ENCODE measurements at places on chromosomes 5 and 9.

GRCh38 chr9:92165484-92165883, 50.3 kb upstream of the SPTLC1 start:
- DNase-seq, result no peak

- DNase-seq, result peak; percentile 19
Measured at GRCh38 chr5:76104027-76104426, 20.8 kb downstream of the SV2C start.

- no peak for DNase-seq
Measured at GRCh38 chr5:153831973-153832372, 206.7 kb downstream of the FAM114A2 start.

DNA sequence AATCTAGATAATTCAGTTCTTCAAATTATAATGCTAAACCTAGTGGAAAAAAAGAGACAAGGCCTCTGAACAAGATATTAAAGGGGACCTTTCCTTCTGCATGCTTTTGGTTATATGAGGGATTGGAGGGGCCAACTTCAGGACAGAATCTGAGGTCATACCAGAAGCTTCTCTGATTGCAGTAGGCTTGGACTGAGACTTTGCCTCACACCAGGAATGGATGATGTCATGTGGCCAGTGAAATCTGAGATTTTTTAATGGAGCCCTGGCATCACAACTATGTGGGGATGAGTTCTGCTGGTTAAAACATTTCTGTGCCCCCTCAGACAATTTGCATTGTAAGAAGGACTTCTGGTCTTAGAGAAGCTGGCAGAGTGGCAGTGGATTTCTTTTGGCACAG, 88.6 kb downstream of the ANGPTL2 start:
- DNase-seq, result no peak

- no peak for DNase-seq
Measured at GRCh38 chr5:152864991-152865390, 459.9 kb upstream of the NMUR2 start.

- no peak for DNase-seq
Measured at GRCh38 chr5:2334719-2335118, 416.8 kb downstream of the IRX2 start.

DNA sequence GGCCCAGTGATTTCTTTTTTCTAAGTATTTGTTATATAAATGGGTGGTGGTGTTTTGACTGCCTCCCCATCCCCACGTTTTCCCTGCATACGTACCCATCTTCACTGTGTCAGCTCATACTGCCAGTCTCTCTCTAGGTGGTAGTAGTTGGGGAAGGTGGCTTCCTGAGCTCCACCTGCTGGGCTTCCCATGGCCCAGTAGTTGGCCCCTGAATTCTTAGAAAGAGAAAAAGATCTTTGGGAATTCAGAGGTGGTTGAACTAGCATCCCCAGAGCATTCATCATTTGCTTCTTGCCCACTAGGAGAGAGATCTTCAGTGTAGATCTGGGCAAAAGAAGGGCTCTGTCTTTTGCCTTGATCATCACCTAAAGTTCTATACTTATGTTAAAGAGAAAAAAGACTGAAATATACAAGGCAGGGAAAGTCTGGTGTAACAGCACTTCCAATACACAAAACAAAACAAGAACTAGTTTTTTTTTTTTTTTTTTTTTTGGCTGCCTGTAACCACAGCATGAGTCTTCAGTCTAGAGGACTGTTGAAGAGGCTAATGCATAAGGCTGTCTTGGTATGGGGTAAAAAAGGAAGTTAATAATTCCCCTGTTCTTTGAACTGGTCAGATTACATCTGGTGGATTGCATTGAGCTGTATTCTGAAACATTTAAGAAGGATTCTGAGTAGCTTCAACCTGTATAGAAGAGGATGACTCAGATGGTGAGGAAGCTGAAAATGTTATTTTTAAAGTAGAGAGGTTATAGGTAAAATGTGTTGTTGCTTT, 128.7 kb downstream of the ATG10 start:
- DNase-seq, result no peak

DNA sequence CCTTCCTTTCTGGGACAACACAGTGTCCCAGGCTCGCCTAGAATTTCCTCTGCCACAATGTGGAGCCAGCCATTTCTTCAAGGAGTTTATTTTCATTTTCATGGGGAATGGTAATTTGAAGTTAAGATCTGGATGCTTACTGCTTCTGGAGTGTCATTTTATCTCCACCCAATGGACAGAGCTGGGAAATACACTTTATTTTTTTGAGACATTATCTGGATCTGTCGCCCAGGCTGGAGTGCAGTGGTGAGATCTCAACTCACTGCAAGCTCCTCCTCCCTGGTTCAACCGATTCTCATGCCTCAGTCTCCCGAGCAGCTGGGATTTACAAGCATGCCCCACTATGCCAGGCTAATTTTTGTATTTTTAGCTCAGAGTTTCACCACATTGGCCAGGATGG, 12.7 kb upstream of the THG1L start:
- no peak for DNase-seq

GRCh38 chr5:81606150-81606549, 144.7 kb downstream of the SSBP2 start:
- no peak for DNase-seq

- DNase-seq, result no peak
Measured at GRCh38 chr5:113057557-113057984, 81.0 kb downstream of the DCP2 start.

- DNase-seq, result no peak
Measured at GRCh38 chr5:152425083-152425482, 20.0 kb upstream of the NMUR2 start.

DNA sequence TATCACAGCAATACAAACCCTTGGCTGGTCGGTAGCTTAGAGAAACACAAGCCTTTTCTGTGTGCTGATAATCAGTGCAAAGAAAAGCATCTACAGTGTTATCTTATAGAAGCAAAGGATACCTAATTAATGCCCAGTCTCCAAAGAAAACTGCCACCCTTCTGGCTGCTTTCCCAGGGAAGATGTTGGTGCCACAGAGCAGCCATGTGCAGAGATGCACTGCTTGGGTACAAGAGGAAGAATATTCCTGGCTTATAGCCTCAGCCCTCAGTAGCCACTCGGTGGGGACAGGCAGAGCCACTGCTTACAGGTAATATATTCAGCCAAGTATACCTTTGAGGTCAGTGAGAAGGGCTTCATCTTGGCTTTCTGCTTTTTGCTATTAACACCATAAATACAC, 185.3 kb downstream of the PCSK1 start:
- no peak for DNase-seq

- DNase-seq, result no peak
Measured at GRCh38 chr5:77301447-77301883, 91.0 kb downstream of the PDE8B start.

GRCh38 chr5:98432378-98432777, 341.1 kb upstream of the RGMB start:
- no peak for DNase-seq

GRCh38 chr9:132757016-132757415, 86.8 kb downstream of the GTF3C4 start:
- DNase-seq, result no peak

DNA sequence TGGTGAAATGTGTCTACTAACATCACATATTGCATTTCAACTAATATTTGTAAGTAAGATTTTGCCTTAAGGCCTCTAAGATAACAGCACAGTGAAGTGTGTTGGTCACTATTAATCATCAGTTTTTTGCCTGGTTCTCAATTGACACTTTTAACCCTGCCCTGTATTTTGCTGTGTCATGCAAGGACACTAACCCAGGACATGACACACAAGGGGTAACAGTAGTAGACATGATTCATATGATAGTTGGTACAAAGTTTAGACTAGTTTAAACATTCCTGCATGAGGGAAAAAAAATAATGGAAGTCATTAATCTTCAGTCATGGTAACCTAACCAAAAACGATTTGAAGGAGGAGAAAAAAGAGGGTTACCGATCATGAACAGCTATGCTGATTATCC, 207.0 kb downstream of the DEPDC1B start:
- no peak for DNase-seq

- DNase-seq, result peak; percentile 65
Measured at GRCh38 chr5:158812408-158812807, 287.3 kb downstream of the EBF1 start.

DNA sequence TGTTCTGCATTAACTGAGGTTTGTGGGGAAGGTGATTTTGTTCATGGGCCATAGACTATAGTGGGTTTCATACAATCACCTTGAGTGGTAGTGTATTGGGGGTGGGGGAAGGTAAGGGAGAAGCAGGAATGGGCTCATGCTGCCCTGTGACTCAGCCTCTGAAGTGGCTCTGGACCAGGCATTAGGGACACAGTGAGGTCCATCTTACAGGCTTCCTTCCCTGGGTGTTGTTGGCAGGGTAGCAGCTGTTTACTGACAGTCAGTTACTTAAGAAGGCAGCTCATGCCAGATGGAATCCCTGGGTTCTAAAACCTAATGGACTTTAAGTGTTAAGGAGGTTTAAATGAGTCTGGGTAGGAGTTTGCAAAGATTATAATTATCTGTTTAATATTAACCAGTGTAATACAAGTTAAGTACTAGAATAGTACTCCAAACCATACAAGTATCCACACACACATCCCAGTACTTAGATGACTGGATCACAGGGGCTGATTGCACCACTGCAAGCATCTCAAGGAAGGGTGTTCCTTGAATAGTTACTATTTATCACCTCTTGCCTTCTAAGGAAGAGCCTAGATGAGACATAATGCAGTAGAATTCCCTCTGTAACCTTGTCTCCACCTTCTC, 59.3 kb downstream of the CAST start:
- no peak for DNase-seq

DNA sequence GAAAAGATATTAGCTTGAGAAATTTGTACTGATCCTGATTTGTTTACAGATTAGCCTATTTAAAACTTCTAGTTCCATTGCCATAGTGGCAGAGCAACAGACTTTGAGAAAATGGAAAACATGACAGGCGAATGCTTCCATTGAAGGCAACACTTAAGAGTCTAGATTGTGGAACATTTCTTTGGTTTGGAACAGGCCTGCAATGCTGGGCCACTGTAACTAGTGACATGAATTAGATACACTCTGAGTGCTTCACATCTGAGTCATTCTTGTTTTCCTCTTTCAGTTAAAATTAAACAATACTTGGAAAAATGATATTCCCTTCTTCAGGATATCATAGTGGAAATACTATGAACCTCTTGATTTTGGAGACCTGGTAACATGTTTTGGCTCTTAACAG, 453.6 kb upstream of the TUSC1 start:
- DNase-seq, result no peak

DNA sequence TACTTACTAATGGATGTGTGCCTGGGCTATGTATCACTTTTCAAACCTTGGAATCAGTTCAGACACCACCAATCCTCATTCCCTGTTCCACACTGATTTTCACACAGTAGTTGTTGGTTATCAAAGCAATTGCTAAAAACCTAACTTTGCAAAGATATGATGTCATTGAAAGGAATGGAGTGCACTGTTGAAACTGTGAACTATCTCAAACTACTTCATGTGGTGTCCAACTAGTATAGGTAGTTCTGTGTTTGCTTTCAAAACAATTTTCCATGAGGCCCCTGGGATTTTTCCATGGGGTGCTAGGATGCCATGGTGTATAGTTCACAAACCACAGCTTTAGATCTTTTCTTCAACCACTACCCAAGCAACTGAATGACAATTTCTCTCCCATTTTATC, 17.8 kb downstream of the INIP start:
- no peak for DNase-seq

DNA sequence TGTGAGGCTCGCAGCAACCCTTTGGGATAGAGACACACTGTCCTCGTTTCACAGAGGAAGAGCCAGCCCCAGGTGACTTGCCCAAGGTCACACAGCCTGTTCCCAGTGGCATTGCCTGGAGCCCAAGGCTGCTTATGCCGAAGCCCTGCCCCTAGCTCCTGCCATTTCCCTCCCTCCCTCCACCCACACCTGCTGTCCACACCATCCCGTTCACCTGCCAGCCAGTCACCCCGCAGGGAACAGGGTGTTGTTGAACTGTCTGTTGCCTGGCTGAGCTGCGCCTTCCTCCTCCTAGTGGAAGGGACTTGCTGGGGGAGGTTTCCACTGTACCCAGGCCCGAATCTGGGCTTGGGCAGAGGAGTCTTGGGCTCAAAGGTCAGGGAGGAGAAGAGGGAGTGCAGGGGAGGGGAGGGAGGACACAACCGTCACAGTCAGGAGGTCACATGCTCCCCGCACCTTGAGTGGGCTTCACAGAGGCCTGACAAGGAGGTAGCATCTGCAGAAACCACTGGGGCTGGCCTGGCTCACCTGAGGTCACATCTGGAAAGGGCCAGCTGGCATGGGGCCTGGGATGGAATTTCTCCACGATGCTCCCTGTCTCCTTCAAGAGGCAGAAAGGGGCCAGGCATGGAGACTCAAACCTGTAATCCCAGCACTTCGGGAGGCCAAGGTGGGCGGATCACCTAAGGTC, 6.3 kb downstream of the TTC16 start:
- DNase-seq, result no peak

- DNase-seq, result no peak
Measured at GRCh38 chr5:3601061-3601710, 5.6 kb downstream of the IRX1 start.

DNA sequence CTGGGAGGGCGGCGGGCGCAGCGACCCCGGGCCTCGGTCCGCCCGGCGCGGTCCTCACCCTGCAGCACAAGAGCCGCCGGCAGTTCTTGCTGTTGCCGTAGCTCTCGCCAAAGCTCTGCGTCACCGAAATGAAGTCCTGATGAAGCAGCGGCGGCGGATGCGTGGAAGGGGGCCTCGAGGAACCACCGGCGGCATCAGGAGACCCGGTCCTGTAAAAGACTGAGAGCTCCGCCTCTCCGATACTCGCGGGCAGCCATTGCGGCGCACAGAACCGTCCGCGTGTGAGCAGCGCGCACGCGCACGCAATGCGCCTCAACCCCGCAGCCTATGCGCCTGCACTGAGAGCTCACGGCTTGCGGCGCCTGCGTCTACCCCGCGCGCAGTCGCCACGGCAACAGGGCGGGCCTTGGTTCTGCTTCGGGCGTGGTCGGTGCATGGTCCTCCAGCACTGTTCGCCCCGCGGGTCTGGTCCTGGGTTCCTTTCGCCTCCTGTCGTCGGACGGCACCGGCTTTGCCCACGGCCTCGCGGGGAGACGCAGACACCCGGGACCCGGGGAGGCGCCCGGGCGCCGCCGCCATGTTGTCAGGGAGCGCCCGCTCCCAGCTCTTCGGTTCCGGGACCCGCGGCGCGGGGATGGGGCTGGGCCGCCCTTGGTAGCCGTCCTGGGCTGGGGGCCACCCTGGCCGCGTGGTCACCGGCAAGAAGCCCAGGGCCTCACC, 9.3 kb upstream of the GRIN1 start:
- peak; percentile 93 for DNase-seq

- DNase-seq, result no peak
Measured at GRCh38 chr5:146553446-146553845, 37.5 kb upstream of the GPR151 start.

DNA sequence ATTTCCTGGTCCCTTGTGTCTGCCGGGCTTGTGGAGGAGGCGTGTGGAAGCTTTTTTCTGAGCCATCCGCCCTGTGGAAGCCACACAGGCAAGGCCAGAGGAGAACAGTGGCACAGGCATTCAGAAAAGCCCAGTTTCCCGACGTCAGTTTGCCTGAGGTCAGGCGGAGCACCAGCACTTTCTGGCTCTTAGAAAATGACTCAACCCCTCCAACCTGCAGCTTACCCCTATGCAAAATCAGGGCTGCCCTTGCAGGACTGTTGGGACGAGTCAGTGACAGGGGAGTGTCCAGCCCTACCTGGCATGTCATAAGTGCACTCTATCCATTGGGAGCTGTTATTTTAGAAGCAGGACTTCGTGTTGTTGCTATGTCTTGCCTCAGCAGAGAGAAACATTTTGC, 216.0 kb downstream of the NR3C1 start:
- DNase-seq, result no peak

GRCh38 chr5:39478863-39479262, 54.1 kb upstream of the DAB2 start:
- DNase-seq, result no peak

- no peak for DNase-seq
Measured at GRCh38 chr9:592225-592624, 249.3 kb upstream of the DMRT1 start.
